ENCODE measurements at places on chromosomes 6 and 20.

DNA sequence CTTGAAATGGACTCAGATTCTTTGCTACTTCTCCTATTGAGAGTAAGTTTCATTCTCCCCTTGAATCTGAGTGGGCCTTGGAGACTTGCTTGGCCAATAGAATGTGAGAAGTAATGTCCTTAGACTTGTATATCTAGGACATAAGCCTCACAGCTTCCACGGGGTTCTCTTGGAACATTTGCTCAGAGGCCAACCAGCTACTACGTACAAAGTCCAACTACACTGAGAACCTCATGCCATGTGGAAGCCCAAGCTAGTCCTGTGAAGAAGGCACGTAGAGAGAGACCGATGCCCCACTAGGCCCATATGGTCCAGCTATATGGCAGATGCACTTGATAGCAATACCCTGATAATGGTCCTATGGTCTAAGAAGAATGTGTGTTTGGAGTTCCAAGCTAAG is 22.9 kb downstream of the TMEM14A start:
- DNase-seq, result no peak

GRCh38 chr6:72761761-72762160 is 139.9 kb downstream of the KCNQ5 start:
- no peak for DNase-seq

- DNase-seq, result no peak
These were observed 5.8 kb upstream of the ID4 start for GRCh38 chr6:19831358-19831757.

GRCh38 chr20:44536175-44536574 is 14.3 kb upstream of the SERINC3 start:
- no peak for DNase-seq

GRCh38 chr6:44133003-44133931 is 5.9 kb downstream of the TMEM63B start:
- peak; percentile 71 for DNase-seq

GRCh38 chr6:25359191-25359861 is 80.2 kb downstream of the CARMIL1 start:
- peak; percentile 48 for DNase-seq

DNA sequence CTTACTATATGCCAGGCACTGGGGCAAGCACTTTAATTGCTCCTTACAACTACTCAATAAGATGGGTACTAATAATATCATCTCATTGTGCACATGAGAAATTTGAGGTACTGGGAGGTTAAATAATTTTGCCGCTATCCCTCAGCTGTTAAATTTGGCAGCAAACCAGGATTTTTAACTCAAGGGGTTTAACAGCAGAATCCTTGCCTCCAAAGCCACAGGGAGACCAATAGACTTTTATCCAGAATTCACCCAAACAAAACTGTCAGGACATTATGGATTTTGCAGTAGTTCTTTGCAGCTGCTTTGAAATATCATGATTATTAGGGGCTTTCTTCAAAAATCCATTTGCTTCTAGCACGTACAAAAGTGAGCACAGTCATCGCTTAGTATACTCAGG is 136.2 kb downstream of the RPS12 start:
- DNase-seq, result no peak

DNA sequence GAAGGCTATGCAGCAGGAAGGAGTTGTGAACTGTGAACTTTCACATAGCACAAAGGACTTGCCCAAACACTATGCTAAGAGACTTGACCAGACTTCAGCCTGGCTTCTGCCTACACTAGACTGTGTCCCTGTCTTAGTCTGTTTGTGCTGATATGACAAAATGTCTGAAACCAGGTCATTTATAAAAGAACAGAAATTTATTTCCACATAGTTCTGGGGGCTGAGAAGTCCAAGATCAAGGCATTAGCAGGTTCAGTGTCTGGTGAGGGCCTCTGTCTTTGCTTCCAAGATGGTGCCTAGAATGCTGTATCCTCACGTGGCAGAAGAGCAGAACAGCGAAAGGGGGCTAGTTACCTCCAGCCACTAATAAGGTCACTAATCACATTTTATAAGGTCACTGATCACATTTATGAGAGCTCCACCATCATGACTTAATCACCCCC is 16.0 kb upstream of the MCM3 start:
- no peak for DNase-seq

DNA sequence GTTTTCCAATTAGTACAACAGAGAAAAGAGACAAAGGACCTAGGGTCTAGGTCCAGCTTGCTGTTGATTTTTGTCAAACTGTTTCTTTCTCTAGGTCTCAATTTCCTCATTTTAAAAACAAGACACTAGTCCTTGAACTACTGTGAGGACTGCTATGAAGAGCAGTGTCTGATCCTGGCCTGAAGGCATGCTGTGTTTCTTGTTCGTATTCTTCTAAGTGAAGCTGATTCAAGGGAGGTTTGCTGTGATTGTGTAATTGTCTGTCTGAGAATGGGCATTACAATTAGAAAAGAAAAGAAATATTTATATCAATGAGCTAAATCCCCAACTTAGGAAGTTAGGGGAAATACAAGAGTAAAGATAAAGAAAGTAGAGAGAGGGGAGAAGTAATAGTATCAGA is 228.2 kb upstream of the SUPT3H start:
- no peak for DNase-seq

GRCh38 chr20:49712996-49713752 is 504 bp downstream of the B4GALT5 start:
- DNase-seq, result peak; percentile 82

GRCh38 chr6:162184465-162184864 is 543.1 kb downstream of the PRKN start:
- no peak for DNase-seq
